CD4-positive, alpha-beta T cell treated with Interleukin-10 for 1 hour (primary cell): ENCODE measurements at places on chromosomes 6 and 20.
A peak's percentile ranks its signal among the peaks of the same experiment; 100 is the strongest.

DNA sequence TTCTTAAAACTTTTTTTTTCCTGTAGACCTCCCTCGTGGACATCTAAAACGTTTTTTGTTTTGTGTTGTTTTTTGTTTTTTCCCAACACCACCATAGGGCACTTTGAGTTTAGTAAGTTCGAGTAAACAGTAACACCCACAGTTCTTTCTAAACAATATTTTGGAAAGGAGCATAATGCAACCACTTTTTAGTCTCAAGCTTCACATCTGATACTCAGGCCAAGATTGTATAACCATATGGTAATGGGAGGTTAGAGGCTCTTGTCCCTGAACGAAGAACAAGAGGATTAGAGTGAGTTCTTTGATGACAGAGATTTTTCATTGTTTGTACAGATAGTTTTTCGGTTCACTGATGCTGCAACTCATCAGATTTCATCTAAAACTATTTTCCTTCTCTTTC lies 144.6 kb downstream of the MTHFD1L start:
- no peak for DNase-seq

- DNase-seq: no peak
Measured at GRCh38 chr6:108179741-108180140, 13.9 kb downstream of the NR2E1 start.

- DNase-seq: no peak
Measured at GRCh38 chr6:45543298-45544235, 165.8 kb upstream of the SUPT3H start.

DNA sequence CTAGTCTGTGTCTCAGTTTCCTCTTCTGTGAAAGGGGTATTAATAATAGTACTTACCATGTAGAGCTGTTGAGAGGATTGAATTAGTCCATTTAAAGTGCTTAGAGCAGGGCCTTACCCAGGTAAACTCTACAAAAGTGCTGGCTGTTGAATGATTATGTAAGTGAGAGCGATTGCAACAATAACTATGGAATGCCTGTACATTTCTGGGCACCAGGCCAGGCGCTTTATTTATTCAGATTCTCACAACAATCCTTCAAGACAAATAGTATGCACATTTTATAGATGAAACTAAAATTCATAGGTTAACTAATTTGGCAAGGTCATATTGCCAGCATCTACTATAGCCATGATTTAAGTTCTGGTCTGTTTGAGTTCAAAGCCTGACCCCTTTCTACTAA lies 78.3 kb upstream of the MMS22L start:
- DNase-seq: no peak

GRCh38 chr6:33894438-33894837 lies 90.6 kb upstream of the MLN start:
- no peak for DNase-seq

DNA sequence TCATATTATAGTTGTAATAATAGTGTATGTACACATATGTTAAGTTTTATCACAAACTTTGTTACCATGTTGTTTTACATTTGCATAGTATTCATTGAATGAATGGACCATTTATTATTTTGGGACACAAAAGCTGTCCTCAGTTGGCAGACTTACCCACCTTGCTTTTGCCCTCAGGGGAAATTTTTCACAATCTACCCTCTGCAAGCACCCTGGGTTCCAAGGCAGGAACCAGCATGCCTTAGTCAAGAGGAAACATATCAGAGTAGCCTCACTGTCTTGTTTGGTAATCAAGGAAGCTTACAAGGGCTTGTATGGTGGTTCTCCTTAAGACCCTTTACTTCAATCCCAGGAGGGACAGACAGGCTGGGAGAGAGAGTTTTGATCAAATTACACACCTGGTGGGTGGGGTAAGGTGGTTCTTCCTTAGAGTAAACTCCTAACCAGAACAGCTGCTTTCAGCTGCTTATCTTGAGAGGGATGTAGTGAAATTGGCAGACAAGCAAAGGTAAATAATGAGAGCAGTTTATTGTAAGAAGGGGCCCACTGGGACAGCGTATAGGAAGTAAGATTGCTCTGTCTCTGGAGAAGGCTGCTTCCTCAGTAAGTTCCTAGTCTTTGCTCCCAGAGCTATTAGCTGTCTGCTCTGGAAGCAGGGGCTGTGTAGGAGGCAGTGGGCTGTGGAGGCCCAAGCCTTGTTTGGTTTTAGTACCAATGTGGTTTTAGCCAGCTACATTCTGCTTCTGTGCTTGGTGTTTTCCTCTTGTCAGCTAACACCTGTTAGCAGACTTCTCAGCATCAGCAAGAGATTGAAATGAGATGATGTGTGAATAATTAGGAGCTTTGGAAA lies 31.1 kb downstream of the BRPF3 start:
- no peak for DNase-seq

- no peak for DNase-seq
Measured at GRCh38 chr6:19608546-19608945, 228.6 kb upstream of the ID4 start.

GRCh38 chr6:75266716-75267291 lies 17.8 kb downstream of the TMEM30A start:
- peak; percentile 63 for DNase-seq

- DNase-seq: no peak
Measured at GRCh38 chr20:39939241-39939865, 749.7 kb downstream of the MAFB start.

- DNase-seq: no peak
Measured at GRCh38 chr6:11722220-11722619, 56.4 kb downstream of the ADTRP start.

GRCh38 chr6:13485923-13486562 lies 1.4 kb downstream of the GFOD1 start:
- peak; percentile 34 for DNase-seq

GRCh38 chr6:150987371-150987828 lies 121.9 kb downstream of the MTHFD1L start:
- peak; percentile 43 for DNase-seq

DNA sequence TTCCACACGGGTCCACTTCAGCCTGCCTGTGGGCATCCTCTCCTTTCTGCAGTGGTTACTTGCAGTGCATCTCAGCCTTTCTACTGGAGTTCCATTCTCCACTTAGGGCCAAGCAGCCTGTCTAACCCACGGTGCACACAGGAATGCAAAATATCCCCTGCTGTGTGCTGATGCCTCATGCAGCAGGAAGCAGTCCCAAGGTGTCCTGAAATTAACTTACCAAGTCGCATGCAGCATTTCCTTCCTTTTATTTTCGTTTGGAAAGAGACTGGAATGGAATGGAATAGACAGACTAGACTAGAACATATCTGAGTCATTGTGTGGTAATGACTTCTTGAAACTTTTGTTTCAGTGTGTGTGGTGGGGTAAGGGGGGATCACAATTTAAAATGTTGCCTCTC lies 25.9 kb upstream of the FOXQ1 start:
- DNase-seq: no peak

DNA sequence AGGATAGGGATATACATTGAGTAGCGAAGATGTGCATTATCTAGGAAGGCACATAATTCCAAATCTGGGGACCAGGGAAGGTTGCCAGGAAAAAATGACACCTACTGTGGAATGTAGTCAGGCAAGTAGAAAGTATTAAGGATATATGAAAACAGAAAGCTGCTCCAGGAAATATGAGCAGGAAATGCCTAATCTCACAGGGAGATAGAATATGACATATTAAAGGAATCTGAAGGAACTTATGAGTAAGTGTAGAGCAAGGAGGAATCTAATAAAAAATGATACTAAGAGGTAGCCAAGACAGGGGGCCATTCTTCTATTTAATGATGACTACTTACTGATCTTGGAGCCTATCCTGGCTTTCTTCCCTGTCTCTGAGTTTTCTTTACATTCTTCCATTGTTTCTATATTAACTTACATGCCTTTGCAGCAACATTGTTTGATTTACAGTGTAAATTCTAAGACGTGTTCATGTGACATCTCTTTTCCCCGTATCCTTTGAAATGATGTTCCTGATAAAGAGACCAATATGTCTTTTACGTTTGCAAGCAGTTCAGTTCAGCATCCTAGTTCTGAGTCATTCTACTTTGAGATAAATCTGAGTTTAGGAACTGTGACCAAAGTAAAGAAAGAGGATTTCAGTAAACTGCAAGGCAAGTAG lies 58.6 kb downstream of the TINAG start:
- no peak for DNase-seq

DNA sequence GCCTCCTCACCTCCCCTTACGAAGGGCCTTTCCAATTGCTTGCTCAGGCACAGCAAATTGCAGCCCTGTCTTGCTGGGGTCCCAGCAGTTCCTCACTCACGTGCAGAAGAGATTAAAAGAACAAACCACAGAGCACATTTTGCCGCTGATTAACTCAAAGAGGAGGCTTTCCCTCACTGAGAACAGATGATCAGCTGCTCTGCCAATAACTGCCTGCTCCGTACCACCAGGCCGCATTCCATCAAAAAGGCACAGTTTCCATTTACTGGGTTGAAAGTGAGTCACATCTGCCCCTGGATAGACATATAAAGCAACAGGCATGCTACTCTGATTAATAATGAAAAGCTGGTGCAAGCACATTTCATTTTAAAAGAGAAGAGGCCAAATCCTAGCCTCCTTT lies 446.8 kb downstream of the PTPRT start:
- DNase-seq: no peak

DNA sequence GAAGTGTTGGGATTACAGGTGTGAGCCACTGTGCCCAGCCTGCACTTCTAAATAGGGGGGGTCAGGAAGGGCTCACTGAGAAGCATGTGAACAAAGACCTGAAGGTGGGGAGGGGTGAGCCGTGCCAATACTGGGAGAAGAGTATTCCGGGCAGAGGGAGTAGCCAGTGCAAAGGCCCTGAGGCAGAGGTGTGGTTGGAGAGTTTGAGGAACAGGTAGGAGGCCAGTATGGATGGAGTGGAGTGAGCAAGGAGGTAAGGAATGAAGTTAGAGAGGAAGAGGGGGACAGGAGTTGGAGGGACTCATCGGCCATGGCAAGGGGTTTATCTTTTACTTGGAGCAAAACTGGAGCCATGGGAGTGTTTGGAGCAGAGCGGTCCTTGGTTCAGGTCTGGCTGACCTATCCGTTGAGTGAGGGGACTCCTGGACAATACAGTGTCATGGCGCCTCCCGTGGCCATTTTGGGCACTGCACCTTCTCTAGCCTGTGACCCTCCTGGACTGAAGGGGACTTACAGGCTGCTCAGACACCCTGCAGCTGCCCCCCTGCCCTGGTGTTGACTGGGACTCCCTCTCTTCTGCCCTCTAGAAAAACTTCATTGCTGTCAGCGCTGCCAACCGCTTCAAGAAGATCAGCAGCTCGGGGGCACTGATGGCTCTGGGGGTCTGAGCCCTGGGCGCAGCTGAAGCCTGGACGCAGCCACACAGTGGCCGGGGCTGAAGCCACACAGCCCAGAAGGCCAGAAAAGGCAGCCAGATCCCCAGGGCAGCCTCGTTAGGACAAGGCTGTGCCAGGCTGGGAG lies 12.1 kb downstream of the FOXS1 start:
- peak; percentile 55 for DNase-seq

DNA sequence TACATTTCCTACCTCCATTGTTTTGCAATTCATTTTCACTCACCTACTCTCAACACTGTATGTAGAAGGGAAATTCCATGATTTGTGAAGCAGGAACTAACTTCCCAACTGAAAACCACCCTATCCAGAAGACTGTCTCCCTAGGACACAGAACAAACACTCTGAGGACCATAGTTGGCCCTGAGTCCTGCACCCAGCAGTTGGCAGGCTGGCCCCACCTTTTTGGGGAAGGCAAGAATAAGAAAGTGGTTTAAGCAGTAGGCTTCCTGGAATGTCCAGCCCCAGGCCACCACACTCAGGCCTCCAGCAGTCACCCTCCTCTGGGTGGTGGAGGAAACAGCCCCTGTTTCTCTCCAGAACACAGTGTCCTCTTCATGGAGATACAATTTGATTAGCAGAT lies 258.8 kb downstream of the ARHGAP18 start:
- DNase-seq: no peak

DNA sequence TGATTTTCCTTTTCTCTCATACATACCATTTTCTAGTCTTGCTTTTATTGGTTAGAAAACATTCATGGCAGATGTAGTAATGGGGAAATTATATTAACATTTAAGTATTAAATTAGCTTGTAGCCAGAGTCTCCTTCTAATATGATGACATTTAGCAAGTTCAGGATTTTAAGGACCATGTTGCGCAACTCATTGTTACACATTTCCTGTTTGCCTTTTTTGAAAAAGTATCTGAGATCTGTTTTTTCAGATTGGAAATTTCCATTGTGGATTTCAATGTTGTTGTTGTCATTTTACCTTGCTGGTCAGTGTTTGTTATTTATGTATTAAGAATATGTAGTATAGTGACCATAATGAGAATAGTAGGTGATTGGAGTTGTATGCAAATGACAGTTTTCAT lies 38.7 kb downstream of the CDKAL1 start:
- no peak for DNase-seq

GRCh38 chr6:52152711-52153160 lies 33.4 kb upstream of the IL17A start:
- DNase-seq: no peak

DNA sequence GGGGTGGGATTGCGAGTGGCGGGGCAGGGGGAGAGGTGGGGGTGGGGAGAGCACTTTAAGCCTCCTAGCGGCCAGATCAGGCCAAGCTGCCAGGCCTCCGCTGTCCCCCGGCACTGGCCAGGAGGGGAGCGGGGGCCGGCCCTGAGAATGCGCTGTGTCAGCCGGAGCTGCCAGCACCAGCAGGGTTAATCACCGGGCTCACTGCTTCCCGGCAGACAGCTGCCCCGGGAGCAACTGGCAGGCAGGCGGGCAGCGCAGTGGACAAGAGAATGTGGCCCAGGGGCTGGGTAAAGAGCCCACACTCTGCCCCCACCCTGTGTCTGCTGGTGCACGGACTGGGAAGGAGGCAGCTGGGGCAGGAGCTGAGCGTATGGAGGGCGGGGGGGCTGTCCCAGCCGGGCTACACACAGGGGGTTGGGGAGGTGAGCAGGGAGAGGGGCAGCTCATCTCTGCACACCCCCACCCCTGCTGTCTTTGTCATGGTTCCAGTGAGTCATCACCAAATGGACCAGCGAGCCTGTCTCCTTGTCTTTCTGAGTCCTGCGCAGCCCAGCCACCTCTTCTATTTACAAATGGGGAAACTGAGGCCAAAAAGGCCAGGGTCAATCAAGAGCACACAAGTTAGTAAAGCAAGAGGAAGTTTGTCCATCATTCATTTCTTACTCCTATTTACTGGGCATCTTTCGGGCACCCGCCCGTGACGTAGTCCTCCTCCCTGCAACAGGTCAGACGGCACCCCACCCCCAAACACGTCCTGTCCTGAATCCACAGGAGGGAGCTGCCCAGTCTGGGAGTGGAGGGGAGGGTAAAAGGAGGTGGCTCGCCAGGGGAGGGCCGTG lies 2.1 kb upstream of the LAMA5 start:
- no peak for DNase-seq

DNA sequence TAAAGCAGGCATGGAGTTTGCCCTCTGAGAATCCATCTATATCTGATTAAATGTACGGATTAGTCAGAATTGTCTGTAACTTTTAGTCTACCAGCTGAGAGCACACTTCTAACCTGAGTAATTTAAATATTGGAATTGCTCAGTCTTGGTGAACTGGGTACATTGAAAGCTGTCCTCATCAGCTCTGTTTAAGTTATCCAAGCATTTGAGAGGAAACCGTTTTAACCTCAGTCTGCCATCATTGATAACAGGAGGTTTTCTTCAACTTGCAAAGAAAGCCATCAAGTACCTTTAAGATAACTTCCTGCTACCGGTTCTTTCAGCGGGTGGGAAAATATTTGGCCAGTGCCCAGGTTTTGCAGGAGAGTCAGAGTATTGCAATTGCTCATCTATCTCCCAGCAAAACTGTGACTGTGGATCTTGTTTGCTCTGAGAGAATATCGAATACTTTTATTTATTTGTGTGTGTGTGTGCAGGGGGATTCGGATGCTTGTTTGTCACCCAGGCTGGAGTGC lies 31.1 kb upstream of the F13A1 start:
- DNase-seq: no peak
